ENCODE measurements at places on chromosomes 3 and 15. TPM values are rescaled to one million over a fixed set of nuclear protein-coding genes. Genes with fewer than 3 reads are reported as not detected.

DNA sequence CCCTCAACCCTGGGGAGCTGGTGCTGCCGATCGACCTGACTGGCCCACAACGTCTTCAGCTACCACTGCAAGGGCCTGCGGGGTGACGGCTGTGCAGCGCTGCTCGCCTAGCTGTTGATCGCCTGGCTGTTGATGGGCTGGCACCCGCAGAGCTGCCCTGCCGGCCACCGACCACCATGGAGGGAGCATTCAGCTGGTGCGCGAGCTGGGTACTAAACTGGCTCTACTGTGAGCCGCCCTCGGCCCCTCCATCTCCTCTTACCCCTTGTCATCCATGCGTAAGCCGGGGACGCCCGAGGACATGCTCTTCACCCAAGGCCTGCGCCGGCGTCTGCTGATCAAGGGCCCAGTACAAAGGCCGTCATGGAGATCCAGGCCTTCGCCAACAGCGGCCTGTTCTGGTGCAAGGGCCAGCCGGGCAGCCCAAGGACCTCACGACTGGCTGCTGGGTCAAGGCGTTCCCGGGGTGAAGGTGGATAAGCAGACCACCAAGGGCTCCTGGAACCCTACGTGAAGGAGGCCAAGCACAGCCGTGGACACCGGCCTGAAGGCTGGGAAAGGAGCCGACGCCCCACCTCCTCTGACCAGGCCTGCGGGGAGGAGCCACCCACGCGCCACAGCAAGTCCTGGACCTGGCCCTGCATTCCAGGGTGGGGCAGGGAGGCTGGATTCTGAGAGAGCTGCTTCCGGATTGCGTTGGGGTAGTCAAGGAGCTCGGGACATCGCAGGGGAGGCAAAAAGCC, 46.9 kb downstream of the SFMBT1 start:
- DNase-seq = no peak

The SCG3 gene
- 0.86 TPM for total RNA-seq

DNA sequence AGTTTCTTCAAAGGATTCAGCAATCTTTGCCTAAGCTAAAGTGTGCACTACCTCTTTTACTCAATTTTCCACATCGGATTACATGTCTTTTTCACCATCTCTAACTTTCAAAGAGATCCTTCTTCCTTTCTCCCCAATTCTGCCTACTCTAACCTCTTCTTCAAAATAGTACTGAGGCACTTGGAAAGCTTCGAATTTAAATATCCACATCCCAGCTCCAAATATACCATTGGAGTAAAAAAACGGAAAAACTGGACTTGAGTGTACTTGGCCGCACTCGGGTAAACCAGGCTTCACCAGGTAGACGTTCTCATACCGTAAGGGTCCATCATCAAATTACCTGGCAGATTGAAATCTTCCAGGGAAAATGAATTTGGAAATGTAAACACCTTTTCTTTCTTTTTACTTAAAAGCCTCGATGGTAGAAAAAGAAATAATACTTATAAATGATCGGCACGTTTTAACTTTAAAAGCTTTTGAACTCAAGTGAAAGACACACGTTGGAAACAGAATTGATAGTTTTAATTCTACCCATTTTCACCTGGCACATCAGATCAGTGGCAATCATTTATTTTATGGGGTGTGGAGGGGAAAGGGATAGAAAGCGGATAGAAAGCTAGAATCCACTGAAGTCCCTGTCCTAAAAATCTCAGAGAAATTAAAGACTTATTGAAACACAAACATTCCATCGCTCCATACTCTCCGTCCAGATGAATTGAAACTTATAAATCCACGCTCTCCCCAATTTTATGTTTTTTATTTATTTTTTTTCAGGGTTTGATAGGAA, 8.2 kb upstream of the MEIS2 start:
- DNase-seq = no peak

- no peak for DNase-seq
Measured at GRCh38 chr15:25094519-25094918, 139.7 kb downstream of the SNRPN start.

The FBXW12 gene
- total RNA-seq = not detected

GRCh38 chr3:136840252-136840651, 21.3 kb downstream of the SLC35G2 start:
- DNase-seq = peak; percentile 48

GRCh38 chr3:15795651-15796308, 2.0 kb downstream of the ANKRD28 start:
- DNase-seq = no peak

- no peak for DNase-seq
Measured at GRCh38 chr3:189790658-189791057, 159.5 kb downstream of the TP63 start.

DNA sequence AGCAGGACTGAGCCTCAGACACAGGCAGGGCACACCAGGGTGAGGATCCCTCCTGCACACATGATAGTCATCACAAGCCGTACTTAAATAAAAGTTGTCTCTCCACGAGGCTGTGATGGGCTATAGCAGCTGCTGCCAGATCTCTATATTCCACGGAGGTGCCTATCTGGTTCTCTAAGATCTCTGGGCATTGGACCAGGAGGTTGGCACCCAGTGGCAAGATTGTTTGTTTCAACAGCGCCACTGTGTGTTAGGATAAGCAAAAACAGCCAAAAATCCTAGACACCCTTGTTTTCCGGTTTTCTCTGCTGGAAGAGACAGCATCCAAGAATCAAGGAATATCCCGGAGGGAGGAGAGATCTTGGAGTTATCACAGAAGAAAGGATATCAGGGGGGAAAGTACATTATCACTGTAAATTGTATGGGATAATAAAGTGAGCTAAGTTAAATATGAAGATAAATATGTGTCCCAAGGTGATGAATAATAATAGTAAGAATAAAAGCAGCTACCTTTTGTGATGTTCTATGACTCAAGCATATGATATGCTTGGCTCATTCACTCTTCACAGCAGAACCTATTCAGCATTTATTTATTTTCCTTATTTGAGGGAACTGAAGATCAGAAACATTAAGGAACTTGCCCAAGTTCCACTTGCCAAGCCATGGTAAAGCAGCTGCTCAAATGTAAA, 90.6 kb upstream of the AKAP13 start:
- peak; percentile 34 for DNase-seq

The BOC gene
- 5.0 TPM for total RNA-seq

GRCh38 chr15:57494581-57494980, 97.1 kb upstream of the MYZAP start:
- DNase-seq = no peak

GRCh38 chr15:78299101-78299930, at the start of gene SKIC8:
TSS of gene SKIC8 (minus strand) at chr15:78299609. CDS start at chr15:78295686, 3,923 bp downstream.
- DNase-seq = peak; percentile 96

DNA sequence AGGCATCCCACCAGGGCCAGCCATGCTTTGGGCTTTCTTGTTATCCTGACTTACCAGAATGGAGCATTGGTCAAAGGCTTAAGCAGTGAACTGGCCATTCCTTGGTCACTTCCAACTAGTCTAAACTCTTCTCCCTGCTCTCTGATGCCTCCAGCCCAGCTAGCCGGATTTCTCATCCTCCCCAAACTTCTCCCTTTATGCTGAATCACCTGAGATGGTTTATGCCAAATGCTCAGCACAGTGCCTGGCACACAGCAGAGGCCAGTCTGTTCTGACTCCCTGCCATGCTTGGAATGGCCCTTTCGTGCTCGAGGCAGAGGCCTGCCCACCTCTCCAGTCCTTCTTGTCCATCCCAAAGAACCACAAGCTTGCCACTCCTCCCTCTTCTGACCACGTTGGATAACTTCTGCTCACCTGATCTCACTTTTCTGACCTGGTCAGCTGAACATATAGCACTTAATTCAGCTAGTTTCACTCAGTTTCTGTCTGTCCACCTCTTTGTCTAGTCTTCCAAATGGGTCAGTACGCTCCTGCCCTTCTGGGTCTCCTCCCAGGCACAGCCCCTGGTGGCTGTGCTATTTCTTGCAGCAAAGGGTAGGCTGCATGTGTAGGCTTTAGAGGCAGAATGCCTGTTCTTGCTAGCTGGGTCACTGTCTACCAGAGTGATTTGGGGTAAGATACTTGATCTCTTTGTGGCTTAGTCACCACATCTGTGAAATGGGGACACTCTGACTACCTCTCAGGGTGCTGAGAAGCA, 2.2 kb upstream of the RBP1 start:
- no peak for DNase-seq

The PPP4R2 gene
- total RNA-seq = 43.6 TPM

DNA sequence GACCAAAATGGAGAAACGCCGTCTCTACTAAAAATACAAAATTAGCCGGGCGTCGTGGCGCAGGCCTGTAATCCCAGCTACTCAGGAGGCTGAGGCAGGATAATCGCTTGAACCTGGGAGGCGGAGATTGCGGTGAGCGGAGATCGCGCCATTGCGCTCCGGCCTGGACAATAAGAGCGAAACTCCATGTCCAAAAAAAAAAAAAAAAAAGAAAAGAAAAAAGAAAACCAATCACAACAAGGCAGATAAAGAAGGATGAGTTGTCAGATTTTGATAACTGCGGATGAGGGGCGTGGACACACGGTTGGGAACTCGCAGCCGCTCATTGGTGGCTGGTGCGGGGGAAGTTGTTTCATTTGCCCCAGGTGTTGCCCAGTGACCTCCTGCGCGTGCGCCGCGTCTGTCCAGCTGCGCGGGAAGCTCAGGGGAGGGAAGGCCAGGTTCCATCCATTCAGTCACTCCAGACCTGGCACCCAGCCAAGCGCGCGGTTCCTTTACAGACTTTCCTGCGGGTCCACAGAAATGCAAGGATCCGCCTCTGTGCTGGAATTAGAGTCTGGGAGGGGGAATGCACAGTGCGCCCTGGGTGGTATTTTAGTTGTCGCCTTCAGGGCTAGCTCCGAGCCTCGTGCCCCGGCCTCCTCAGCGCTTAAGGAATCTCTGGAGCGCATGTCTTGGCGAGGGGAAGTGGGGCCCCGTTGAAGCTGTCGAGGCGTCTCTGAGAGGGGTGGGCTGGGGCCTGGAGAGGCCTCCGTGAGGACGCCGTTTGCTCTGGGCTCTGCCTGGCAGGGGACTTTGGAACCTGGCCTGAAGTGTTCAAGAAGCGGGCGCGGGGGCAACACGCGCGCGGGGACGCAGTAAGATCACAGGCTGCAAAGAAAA, 708 bp upstream of the GCHFR start:
- peak; percentile 73 for DNase-seq

The CATSPER2 gene
- total RNA-seq = 2.3 TPM

- DNase-seq = no peak
Measured at GRCh38 chr3:141652349-141652748, 85.7 kb upstream of the RNF7 start.

GRCh38 chr15:42575188-42576039, at the start of gene STARD9:
TSS of gene STARD9 (plus strand) at chr15:42575606. CDS start at chr15:42575716, 110 bp downstream.
- DNase-seq = peak; percentile 99
